NCI-H524 (cell line): ENCODE measurements at places on chromosomes 1 and 21.

DNA sequence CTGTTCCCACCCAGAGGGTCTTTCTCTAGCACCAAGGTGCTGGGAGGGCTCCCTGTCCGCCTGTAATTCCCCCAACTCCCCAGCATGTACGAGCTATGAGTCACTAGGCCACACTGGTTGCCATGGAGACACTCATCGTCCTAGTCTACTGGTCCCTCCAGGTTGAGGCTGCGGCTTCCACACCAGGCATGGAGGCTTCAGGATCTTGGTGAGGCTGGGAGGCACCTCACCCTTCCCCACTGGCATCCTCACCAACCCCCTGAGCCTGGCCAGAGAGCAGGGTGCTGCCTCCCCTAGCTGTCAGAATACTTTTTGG, 75.6 kb upstream of the KAZN start:
- DNase-seq, result peak; percentile 6

GRCh38 chr1:171754971-171755370, 13.1 kb upstream of the VAMP4 start:
- no peak for DNase-seq

GRCh38 chr1:73914951-73915350, 283.0 kb downstream of the LRRIQ3 start:
- DNase-seq, result no peak

- no peak for DNase-seq
Observed at GRCh38 chr1:15997637-15998280, 6.3 kb upstream of the SRARP start.

DNA sequence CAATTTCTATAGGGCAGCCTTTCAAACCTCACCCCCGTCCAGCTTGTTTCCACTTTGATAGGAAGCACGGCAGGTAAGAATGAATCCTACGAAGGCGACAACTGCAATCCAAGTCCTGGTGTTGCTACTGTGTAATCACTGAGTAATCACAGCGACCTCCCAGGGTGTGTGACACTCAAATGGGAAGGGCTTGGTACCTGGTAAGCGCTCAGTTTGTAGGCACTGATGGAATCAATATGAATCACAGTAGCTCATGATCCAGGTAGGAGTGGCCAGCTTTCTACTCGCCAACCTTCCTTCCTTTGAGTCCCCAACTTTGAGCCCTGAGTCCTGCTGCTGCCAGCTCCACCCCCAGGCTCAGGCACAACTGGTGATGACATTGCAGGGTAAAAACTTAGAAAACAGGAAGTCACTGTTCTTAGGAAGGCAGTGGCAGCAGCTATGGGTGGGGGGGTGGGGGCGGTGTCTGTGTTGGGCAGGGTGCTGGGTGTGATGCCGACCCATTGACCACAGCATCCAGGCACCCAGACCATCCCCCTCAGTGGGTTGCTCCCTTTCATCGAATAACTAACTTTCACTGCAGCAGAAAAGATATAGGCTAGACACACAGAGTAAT, 70.7 kb downstream of the CD247 start:
- no peak for DNase-seq

DNA sequence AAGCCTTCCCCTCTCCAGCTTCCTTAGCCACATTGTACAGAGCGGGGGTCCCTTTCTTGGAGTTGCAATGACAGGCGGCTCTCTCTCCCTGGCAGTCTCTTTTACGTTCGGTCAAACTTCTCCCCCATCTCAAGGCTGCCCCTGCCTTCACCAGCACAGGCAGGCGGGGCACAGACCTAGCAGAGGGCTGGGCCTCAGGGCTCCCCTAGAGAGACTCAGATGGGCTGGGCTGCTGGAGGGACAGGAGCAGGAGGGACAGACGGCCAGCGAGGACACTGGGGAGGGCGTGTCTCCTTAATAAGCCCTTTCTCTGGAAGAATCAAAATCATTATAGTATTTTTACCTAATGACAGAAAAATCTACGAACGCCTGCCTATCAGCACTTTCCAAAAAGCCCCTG, 79.6 kb downstream of the CASZ1 start:
- no peak for DNase-seq
